ENCODE measurements at places on chromosomes 1 and 21.

- DNase-seq: peak; percentile 71
Observed at GRCh38 chr1:46477153-46477929, 12.3 kb upstream of the DMBX1 start.

DNA sequence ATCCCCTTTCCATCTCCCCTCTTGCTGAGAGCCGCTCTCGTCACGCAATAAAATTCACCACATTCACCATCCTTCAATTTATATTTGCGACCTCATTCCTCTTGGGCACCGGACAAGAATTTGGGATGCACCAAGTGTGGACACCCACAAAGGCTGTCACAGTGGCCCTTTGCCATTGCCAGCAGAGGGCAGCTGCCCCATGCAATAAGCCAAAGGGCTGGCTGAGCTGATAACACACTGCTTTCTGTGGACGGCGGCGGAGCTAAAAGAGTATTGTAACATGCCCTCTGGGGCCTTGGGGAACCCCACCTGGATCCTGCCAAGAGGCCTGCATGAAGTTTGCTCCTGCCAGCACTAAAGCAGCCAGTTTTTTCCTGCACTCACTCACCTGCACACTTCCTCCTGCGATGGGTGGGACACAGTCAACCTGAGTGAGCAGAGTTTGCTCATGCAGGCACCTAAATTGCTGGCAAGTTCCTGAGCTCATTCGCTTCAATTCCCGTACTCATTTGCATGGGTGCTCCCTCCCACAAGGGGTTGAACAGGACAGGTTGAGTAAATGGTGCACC is 792.3 kb upstream of the ADAMTS5 start:
- no peak for DNase-seq

DNA sequence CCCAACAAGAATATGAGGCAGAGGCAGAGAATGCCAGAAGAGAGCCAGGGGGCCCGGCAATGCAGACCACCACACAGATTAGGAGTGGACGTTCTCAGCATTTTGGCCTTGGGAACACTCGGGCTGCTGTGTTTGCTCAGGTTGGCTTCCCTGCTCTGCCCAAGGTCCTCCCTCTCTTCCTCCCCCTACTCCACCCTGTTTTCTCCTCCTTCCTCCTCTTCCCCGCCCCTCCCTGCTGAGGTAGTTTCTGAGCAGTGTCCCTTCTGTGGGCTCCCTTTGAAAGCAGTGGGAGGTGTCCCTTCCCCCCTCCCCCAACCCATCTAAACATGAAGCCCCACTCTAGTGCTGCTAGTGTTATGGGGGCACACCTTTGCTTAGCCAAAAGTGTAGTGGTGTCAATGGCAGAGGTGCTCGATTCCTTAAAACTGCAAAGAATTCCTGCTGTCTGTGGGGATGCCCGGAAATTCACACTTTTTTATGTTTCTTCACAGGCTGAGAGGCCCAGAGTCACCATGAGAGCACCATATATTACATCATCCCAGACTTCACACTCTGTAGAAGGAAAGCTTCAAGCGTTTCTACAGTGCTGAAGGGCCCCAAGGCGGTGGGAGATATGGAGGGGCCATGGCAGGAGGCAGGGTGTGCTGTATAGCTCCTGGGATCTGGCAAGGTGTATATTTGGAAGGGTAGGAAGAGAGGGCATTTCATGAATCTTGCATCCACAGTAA is at the start of gene HHIPL2:
Gene HHIPL2 (minus strand): TSS at position 161 of the 728 bp plus-strand sequence. CDS start 60 bp downstream, at position 101.
- DNase-seq: no peak

DNA sequence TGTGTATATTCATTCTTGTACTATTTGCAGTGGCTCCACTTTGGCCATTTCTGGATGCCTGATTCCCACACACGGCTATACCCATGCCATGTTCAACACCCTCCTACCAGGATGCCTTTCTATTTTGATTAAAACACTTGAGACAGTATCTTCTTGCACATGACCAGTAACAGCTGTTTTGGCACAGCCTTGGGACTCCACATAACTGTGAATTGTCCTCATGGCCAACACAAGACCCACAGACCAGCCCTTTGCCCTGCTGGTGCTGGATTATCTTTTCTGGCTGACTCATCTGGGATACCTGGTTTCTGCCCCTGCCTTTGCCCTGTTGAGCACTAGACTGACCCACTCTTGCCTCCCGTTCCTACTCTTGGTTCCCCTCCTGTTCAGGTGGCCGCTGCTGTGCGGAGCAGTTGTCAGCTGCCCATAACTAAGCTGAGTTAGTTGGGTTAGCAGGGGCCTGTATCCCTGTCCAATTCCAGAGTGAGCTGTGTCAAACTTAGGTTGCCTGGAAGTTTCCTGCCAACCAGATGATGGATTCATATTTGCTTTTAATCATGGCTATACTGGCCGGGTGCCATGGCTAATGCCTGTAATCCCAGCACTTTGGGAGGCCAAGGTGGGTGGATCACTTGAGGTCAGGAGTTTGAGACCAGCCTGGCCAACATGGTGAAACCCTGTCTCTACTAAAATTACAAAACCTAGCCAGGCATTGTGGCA is 10.8 kb upstream of the EYA3 start:
- DNase-seq: no peak

GRCh38 chr1:1021920-1022259 is 2.0 kb downstream of the AGRN start:
- no peak for DNase-seq

DNA sequence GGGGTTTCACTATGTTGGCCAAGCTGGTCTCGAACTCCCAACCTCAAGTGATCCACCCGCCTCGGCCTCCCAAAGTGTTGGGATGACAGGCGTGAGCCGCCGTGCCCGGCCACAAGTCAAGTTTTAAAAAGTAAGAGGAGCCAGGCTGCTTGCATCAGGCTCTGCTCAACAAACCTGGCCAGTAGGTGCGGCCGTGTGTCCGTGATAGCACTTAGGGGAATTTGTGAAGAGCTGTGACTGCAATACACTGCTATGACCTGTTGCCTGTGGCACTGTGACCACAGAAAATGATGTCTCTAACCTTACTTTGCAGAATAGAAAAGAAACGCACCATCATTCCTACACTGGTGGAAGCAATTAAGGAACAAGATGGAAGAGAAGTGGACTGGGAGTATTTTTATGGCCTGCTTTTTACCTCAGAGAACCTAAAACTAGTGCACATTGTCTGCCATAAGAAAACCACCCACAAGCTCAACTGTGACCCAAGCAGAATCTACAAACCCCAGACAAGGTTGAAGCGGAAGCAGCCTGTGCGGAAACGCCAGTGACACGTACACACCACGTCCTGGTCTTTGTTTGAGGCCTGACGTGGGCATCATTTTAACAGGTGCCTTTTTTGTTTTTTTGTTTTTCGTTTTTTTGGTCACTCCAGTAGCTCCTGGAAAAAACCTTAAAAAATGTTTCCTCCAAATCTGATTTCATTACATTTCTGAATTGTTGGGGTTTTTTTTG is 16.7 kb downstream of the C1orf174 start:
- no peak for DNase-seq

GRCh38 chr1:181769846-181770245 is 286.5 kb downstream of the CACNA1E start:
- no peak for DNase-seq

DNA sequence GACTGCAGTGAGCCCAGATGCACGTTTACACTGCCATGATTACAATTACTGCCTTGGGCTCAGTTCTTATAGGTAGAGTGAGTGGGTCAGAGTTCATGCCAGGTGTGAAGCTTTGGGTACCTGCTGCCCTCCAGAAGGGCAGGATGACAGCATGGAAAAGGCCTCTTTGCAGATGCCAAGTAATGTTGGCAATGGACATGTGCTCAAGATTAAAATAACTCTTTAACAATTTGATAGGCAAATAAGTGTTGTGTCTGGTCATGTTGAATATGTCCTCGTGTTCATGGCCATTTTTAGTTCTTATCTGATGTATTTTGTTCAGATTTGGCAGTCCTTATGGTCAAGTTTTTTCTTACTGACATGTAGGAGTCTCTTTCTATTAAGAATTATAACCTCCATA is 34.8 kb downstream of the S100B start:
- no peak for DNase-seq

GRCh38 chr1:167268347-167268787 is 47.7 kb downstream of the POU2F1 start:
- DNase-seq: no peak

DNA sequence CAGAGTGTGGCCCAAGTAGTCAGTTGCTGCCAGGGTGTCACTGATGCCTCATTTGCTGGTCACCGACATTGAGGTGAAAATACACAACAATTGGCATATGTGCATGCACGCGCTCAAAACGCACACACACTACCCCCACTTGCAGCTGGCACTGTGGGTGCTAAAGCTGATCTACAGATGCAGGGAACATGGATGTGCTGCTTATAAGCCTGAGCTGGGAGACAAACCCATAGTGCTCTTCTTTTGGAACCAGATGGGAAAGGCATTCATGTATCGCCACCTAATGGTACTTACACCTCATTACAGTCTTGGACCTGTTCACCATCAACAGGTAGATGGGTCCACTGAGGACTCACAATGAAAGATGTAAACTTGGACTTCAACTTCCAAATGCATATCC is 70.3 kb upstream of the CAMK1G start:
- no peak for DNase-seq

Measured in activated T-cell treated with anti-CD3 and anti-CD28 coated beads for 24 hours (primary cell).